ENCODE measurements at places on chromosomes 13 and 19.

DNA sequence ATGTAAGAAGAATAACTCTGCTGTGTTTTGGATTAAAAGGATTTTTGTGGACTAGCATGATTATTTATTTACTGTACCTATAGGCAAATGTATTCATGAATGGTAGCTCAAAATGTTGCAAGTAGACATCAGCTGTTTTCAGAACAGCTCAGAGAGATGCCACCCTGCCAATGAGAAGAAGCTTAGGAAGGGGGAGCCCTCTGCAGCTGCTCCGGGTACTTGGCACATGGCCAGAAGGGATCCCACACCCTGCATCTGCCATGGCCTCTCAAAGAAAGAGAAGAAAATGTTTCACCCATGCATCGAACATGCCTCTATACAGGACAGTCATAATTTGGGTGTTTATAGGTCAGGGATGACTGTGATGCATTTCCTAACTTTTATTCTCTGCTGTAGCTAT is 30.5 kb upstream of the MBNL2 start:
- no peak for DNase-seq

DNA sequence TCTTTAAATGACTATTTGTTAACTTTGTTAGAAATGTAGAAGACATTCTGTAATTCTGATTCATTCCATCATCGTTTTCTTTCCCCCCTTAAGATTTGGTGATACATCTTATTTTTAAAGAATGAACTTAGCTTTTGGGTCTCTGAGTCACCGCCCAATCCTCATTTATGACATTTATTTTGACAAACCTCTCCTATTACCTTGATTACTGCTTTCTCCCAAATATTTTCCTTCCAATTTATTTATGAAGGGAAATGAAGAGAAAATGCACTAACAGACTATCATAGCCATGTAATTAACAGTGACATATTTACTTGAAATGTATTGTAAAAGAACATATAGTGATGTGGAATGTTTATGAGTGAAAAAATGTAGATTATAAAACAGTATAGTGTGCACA is 241.6 kb downstream of the DCLK1 start:
- DNase-seq, result no peak

GRCh38 chr13:101346161-101346560 is 70.1 kb downstream of the NALCN start:
- DNase-seq, result no peak

- no peak for DNase-seq
These were observed 118.2 kb upstream of the SLC10A2 start for GRCh38 chr13:103184413-103184812.

All from HAP-1 (cell line).